HS-27A (cell line): ENCODE measurements at places on chromosomes 11 and 22.

GRCh38 chr11:68658661-68659060 lies 25.7 kb upstream of the GAL start:
- no peak for DNase-seq

DNA sequence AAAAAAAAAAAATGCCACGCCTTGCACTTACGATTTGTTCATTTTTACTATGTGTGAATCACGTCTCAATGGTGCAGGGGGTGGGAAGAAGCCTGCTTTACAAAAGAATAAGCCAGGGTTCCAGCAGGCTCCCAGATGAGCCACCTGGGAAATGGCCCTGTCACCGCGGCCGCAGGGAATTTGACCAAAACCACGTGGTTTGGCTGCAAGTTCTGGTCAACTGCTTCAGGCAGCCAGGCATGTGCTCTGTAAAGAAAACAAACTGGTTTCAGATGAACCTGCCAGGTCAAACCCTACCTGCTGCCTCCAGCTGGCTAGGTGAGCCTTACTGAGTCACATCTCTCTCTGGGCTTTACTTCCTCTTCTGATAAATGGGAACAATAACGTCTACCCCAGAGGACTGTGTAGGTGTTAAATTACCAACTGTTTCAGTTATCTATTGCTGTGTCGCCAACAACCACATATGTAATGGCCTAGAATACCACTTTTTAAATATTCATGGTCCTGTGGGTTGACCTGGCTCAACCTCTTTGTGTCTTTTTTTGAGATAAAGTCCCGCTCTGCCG lies 30.5 kb upstream of the GCAT start:
- DNase-seq, result peak; percentile 57

- DNase-seq, result no peak
These were observed 253.7 kb downstream of the AASDHPPT start for GRCh38 chr11:106331176-106331575.

DNA sequence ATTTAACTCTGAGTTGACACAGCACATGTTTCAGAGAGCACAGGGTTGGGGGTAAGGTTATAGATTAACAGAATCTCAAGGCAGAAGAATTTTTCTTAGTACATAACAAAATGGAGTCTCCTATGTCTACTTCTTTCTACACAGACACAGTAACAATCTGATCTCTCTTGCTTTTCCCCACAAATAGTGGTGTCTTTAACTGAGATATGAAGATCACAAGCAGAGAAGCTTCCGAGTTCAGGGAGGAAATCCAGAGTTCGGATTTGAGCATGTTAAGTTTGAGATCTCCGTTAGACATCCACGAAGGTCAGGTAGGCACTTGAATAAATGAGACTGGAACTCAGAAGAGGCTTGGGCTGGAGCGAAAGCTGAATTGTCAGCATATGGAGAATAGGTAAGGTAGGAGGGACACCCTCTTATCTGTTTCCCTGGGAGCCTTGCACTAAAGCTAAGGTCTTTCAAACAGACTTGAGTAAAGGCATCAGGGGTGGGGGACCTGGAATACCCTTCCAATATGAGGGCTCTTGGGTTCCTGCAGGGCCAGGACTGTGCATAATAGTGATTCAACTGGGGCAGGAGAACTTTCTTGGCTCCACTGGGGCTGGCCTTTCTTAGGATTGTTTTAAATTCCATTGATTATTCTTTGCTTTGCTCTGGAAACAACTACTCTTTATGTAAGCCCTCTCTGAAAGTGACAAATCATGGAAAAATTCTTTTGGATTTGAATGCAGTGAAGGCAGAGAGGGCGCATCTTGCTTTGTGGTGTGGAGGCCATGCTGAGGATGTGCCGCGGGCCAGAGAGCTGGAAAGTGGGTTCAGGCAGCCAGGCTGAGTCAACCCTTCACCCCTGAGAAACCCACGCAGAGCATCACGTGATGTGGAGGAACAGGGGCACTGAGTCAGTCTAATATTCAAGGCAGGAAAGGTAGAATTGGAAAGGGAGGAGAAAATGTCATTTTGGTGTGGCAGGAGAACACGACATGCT lies 62.7 kb upstream of the AMPD3 start:
- no peak for DNase-seq
